AG08396 (cell line): ENCODE measurements at places on chromosomes 7 and 10.

DNA sequence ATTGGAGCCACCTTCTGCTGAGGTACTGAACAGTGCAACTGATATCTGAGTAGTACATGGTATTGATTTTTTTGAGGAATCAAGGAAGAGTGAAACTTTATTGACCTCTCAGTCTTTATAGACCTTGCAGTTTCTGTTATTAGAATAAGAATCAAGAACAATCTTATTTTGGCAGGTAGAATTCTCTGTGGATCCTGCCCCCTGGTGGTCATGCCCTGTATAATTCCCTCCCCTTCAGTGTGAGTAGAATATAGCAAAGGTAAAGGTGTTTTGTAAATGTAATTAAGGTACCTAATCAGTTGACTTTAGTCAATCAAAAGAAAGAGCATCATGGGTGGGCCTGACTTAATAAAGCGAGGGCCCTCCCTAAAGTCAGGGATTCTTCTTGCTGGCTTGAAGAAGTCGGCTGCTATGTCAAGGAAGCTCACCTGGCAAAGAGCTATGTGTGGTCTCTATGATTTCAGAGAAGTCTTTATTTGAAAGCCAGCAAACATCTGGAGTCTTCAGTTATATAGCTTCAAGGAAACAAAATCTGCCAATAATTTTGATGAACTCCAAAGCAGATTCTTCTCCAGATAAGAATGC, 142.8 kb downstream of the LSM5 start:
- DNase-seq, result peak; percentile 20

GRCh38 chr7:92421676-92422435, 25.4 kb upstream of the GATAD1 start:
- DNase-seq, result no peak

GRCh38 chr7:121961089-121961867, 88.3 kb downstream of the PTPRZ1 start:
- DNase-seq, result peak; percentile 47

DNA sequence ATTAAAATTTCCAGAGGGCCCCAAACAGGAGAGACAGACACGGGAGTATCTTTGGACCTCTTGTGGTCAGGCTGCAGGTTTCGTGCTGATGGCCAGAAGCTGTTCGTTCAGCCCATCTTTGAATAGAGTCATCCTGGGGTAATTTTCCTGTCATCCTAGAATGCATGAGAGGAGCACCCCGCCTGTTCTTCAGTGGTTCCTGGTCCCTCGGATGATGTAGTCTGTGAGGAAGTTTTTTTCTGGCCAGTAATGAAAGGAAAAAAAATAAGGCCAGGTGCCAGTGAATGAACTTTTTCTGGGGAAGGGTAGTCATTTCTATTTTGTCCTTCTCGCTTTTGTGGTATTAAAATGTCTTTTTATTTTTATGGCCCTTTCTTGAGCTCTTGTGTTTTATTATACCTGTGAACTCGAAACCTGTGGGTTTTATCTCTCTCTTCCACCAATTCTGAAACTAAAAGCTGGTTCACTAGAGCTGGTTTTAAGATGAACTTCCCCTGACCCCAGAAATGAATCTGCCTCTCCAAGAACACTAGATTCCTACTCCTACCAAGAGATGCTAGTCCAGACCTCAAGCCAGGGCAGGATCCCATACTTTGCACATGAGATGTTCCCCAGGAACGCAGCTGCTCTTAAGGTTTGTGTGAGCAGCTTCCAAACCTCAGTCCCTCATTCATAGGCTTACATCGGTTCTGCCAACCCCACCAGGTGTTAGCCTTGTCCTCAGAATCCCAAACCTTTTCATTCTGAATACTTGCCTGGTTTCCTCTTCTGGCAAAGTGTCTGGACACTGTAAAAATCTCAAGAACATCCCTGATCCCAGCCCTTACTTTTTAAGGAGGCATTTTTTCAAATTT, 15.4 kb upstream of the MEST start:
- DNase-seq, result no peak

DNA sequence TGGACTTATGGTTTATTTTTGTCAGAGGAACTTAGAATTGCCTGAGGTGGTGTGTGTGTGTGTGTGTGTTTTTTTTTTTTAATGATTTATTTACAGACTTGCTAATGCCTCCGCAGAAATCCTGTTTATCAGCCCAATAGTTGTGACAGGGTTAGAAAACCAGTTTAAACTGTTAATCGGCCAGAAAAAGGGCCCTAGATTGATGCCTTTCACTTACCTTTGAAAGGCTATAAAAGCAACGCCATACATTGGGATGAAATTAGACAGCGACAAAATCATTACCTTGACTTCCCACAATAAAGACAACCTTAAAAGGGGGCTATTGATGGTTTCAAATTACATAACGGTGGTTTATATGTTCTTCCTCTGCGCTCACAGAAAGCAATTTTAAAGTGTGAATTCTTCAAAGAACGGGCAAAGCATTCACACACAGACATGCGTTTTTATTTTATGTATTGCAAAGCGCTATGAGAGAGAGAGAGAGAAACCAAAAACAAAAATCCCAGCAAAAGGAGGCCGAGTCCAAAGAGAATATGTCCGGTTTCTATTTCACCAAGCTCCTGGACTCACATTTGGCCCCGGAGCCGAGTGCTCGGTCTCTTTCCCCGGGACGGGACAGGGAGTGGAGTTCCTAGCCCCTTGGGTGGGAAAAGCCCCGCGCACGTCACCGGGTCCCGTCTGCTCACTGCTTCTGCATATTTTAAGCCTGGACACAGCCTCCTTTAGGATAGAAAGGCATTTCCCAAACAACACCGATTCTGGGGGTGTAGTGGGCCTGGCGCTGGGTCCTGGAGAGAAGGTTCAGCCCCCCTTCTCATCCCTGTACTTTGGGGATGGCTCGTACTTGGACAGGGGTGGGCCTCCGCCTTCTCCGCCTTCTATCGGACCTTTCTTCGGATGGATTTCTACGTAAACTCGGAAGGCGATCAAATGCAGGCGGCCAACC, 26.8 kb upstream of the VAX1 start:
- DNase-seq, result no peak

- peak; percentile 8 for DNase-seq
Observed at GRCh38 chr7:156816943-156817572, 75.9 kb downstream of the LMBR1 start.

DNA sequence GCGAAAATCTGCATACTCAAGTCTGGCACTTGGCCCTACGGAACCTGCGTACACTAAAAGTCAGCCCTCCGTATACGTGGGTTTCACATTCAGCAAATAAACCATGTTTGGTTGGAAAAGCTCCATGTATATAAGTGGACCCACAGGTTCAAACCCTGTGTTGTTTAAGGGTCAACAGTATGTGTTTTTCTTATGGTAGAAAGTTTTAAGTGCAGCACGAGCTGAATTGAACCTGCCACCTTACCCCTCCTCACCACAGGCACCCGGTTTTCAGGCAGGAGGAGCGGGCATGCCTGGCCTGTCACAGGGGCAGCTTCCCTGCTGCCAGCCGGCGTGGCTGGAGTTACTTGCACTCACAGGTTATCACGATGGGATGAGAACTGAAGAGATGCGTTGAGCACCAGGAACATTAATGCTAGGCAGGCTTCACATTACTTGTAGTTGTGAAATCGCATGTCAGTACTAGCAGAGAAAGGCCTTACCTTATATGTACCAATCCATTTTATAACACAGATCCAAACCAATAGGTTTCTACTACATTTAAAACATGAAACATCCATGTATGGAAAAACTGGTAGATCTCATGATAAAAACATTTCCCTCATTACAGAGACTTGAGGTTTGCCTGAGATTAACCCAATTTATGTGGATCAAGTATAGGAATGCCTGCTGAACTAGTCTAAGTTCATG, 12.9 kb downstream of the INSIG1 start:
- no peak for DNase-seq

GRCh38 chr7:141991140-141991539, 4.5 kb upstream of the MGAM start:
- no peak for DNase-seq

GRCh38 chr7:75987026-75987804, 7.2 kb downstream of the TMEM120A start:
- peak; percentile 3 for DNase-seq

DNA sequence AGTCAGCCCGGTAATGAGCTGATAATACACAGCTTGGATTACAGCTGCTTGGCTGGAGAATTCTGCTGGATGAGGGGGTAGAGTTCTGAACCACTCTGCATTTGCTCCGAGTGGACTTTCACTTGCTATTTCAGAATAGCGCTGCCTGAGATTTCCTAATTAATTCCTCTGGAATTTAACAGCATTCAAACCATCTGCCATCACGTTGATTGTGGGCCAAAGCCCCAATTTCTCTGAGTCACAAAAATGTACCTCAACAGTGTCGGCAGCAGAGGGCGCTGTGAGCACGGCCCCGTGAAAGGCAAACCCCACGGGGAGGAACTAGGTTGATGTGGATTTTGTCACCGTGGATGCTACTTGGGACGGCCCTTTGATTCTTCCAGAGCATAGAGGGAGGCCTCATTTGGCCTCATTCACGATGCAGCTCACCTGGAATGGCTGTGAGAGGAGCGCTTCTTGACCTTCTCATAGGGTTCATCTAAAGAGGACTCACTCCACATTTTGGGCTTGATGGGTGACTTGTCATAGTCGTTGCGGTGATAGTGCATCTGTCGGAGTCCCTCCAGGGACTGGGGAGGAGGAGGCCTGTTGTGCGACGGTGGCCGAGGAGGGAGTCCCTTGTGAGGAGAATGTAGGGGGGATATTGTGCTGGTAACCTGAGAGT, 73.3 kb downstream of the PRPF18 start:
- peak; percentile 89 for DNase-seq

DNA sequence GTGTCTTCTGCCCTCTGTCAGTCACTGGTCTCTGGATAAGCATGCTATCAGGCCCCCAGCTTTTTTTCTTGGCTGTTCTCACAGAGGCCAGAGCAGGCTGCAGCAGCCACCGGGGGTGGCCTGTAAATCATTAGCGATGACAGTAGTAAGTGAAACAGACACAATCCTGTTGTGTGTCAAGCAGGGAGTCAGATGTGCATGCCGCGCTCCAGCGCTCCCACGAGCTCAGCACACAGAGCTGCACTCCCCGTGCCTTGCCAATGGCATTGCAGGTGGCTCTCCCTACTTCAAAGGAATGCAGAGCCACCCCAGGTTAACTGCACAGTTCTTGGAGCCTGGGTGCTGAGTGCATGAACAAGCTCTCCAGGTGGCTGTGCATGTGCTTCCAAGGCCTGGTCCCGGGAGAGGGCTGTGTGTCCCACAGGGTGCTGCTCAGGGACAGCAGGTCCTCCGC, 226.1 kb downstream of the GLRX3 start:
- DNase-seq, result no peak

- no peak for DNase-seq
Observed at GRCh38 chr7:151132461-151133205, 34.9 kb downstream of the GBX1 start.

DNA sequence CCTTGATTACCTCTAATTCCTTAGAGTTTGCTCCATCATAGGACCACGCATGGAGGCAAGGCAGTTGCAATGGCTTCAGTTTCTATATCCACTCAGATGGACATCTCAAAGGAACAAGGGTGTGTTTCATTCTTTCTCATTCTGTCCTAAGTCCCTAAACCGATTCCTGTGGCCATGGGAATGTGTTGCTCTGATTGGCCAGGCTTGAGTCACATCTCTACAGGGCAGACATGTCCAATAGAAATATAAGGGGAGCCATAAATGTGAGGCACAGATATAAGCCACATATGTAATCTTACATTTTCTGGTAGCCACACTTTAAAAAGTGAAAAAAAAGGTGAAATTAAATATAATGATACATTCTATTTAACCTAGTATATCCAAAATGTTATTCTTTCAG, 16.9 kb upstream of the DLD start:
- no peak for DNase-seq

DNA sequence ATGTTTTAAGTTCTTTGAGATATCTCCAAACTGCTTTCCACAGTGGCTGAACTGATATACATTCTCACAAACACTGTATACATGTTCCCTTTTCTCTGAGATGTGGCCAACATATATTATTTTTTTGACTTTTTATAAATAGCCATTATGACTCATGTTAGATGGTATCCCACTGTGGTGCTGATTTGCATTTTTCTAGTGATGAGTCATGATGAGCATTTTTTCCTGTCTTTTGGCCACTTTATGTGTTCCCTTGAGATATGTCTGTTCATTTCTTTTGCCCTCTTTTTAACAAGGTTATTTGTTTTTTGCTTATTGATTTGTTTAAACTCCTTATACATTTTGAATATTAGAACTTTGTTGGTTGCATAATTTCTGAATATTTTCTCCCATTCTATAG, 1055.1 kb downstream of the NXPH1 start:
- DNase-seq, result peak; percentile 4

DNA sequence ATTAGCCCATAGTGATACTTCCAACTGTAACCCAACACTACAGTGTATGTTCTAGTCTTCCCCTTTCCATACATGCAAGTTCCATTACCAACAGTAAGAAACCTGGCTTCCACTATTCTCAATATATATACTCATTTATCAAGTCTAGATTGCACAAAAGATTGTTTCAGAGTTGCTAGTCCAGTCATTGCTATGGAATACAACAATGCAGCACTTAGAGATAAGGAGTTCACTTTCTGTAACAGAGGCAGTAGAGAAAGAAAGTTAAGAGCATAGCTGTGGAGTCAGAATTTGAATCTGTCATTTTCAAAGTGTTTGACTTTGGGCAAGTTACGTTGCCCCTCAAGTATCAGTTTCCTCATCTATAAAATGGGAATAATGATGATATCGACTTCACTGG, 90.1 kb downstream of the RTKN2 start:
- no peak for DNase-seq

- no peak for DNase-seq
Observed at GRCh38 chr10:1329622-1330021, 273.4 kb downstream of the WDR37 start.

DNA sequence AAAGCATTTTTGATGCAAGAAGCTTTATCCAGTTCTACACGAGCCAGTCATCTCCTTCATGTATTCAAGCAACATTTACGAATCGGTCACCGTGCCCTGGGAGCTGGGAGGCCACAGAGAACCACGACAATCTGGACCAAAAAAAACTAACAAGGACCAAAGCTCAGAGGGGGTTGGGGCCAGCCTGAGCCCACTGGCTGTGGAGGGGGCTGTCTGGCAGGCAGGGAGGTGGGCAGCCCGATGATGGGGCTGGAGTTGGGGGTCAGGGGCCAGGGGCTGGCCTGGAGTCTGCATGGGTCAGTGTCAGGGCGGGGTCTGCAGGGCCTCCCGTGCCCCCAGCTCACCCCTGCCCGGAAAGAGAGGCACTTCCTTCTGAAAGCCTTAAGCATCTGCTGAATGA, 12.5 kb upstream of the GRIFIN start:
- no peak for DNase-seq

DNA sequence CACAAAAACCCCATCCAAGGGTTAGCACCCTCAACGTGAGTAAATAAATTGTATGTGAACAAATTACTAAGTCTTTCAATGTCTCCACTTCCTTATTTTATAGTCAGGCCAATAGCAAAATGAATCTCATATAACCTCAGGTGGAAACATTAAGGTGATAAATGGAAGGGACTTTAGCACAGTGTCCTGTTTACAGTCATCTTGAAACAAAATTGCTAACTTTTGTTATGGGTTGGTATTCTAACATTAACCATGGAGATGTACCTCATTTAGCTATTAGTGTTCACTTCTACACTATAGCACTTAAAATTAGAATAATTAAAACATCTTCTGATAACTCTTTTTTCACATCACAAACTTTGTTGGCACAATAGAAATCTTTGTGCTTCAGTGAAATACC, 255.8 kb upstream of the CNTNAP2 start:
- no peak for DNase-seq
